M059J (cell line): ENCODE measurements at places on chromosomes 5 and 9.
A peak's percentile ranks its signal among the peaks of the same experiment; 100 is the strongest.

DNA sequence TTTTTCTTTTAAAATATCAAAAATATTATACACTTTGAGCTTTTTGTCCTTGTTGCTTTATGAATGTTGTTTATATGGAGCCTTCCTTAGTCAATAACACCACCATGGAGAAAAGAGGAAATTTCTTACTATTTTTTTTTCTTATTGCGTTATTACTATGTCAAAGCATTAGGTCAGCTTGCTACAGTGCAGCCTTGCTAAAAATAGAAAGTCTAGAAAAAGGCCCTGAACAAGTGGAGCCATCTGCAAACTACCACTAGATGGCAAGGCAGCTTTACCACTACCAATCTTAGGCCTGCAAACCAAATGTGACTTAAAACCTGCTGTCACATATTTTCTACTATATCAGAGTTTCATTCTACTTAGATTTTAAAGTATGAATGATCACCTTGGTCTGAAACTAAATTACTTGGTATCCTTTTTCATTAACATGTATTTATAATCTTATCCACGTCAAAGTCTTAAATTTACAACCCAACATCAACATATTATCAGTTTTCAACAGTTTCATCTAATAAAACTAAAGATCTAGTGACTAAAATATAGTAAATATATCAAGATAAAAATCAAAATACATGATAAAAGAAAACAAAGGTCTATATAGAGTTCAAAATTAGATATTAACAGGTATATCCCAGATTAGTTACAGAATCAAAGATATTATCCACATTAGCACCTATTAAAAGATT is 113.1 kb upstream of the ACOT12 start:
- DNase-seq = peak; percentile 74

GRCh38 chr5:16794269-16794913 is 141.7 kb downstream of the MYO10 start:
- no peak for DNase-seq

DNA sequence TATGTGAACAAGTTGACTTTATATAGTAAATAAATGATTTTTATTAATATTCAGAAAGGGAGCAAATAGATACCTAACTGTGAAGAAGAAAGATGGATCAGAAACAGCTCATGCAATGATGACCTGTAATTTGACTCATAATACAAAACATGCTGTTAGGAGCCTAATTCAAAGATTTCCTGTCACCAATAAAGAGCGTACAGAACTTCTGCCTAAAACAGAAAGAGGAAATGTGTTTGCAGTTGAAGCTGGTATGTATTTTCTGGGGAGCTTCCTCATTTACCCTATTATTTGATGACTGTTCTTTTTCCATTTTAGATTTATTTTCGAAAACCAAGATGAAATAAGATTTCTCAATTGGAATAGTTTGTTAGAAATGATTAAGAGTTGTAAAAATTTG is 11.4 kb downstream of the YTHDC2 start:
- DNase-seq = no peak

GRCh38 chr5:103624035-103624480 is 61.5 kb upstream of the NUDT12 start:
- peak; percentile 70 for DNase-seq

GRCh38 chr5:143819716-143820115 is 7.8 kb downstream of the HMHB1 start:
- DNase-seq = no peak

DNA sequence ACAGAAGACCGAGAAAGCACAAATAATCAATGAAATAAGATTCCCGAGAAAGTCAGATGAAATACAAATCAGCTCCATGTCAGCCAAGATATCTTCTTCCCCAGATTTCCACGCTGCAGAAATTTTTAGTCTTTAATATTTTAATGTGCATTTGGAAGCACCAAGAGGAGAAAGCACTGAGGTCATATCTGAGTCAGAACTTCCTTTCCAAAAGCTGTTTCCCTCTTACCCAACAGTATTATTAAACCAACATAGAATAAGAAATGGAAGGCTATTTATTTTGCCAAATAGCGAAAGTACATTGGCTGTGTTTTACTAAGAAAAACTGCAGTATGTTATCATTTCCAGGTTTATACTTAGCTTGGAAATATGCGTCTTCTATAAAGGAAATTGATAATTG is 772.1 kb upstream of the CDH9 start:
- DNase-seq = peak; percentile 42

GRCh38 chr5:3778000-3778550 is 182.4 kb downstream of the IRX1 start:
- DNase-seq = no peak

DNA sequence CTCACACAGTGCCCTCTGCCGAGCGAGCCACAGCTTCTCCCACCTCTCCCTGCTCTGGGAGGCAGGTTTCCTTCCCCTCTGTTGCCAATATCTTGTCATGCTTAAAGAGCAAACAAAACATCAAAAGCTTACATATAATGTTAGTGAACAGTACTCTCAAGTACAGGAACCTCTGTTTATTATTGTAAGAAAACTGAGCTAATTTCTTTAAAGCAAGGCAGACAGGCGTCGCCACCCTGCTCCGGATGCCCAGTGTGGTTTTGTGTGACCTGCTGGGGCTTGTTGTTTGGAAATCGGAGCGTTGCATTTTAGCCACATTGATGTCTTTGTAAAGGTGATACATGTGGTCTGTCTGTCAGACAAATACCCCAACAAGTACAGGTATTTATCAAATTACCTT is 401.4 kb upstream of the IRX1 start:
- DNase-seq = no peak

GRCh38 chr9:38311382-38312270 is 80.9 kb upstream of the ALDH1B1 start:
- DNase-seq = no peak

DNA sequence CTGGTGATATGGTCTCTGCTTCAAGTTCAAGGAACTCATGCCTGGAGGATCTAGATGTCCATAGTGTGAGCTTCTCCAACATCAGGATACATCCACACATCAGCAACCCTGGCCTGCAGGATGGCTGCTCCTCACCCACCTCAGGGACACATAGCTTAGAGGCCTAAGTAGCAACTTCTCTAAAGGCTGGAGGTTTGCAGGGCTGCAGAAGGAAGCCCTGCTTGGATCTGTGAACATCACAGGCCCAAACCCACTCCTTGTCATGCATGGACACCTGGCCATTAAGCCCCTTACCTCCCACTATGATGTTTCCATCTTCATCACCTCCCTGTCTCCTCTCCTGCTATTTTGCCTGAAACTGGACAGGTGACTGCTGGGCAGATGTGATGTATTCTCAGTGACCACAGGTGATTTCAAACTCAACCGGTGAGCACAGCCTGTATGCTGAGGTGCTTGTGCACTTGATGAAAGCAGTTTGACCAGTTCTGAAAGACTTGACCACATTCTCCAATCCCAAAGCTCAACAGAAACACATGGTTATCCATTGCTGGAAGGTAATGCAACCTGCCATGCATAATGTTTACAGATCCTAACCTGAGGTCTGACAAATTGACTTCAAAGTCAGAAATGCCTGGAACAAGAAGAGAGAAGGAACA is 205.2 kb downstream of the FSTL4 start:
- no peak for DNase-seq

GRCh38 chr9:111272581-111272980 is 57.4 kb downstream of the OR2K2 start:
- no peak for DNase-seq

DNA sequence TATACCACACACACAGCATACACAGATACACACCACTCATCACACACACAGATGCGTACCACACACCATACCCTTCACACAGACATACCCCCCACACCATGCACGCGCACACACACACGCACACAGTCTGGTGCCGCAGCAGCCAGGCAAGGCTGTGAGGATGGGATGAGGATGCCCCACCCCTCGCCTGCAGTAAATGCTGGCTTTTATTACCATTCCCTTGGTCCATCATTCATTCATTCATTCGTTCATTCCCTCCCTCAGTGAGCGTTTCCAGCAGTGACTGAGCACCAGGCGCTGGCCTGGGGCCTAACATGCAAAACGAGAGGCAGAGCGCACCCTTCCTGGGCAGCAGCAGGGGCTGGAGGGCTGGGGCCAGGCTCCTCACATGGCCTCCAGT is 51.7 kb upstream of the FCN2 start:
- DNase-seq = no peak

DNA sequence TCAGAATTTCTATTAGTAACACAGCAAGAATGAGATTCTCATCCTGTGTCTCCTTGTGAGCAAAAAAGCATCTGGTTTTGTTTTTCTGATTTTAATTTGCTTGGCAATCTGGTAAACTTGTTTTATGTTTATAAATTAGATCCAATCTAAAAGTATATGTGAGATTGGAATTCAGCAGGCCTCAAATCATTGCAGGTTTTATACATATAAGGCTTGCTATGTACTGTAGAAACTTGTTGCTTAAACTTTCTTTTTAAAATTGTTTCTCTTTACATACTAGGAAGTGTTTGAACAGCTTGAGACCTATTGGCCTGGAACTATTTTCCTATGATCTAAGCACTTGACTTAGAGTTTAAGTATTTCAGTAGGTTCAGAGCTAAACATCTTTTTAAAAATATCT is 1037.8 kb downstream of the NR2F1-AS1 start:
- no peak for DNase-seq

- DNase-seq = no peak
Measured at GRCh38 chr5:147855774-147856069, 22.8 kb upstream of the SCGB3A2 start.

DNA sequence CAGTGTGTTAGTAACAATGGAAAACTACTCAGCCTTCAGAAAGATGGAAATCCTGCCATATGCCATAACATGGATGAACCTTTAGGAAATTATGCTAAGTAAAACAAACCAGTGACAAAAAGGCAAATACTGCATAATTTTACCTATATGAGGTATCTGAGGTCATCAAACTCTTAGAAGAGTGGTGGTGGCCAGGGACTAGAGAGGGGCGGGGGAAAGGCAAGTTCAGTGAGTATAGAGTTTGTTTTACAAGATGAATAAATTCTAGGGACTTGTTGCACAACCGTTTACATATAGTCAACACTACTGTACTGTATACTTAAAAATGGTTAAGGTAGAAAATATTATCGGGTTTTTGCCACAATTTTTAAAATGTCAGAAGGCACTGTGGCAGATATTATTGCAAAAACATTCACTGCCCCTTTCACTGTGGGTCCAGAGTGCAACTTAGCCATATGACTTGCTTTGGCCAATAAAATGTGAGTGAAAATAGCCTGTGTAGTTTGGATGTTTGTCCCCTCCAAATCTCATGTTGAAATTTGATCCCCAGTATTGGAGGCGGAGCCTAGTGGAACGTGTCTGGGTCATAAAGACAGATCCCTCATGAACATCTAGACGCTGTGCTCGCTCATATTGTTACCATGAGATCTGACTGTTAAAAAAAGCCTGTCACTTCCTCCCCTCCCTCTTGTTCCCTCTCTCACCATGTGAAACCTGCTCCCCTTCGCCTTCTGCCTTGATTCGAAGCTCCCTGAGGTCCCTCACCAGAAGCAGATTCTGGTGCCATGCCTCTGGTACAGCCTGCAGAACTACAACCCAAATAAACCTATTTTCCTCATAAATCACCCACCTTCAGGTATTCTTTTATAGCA is 9.5 kb downstream of the ZNF367 start:
- no peak for DNase-seq

DNA sequence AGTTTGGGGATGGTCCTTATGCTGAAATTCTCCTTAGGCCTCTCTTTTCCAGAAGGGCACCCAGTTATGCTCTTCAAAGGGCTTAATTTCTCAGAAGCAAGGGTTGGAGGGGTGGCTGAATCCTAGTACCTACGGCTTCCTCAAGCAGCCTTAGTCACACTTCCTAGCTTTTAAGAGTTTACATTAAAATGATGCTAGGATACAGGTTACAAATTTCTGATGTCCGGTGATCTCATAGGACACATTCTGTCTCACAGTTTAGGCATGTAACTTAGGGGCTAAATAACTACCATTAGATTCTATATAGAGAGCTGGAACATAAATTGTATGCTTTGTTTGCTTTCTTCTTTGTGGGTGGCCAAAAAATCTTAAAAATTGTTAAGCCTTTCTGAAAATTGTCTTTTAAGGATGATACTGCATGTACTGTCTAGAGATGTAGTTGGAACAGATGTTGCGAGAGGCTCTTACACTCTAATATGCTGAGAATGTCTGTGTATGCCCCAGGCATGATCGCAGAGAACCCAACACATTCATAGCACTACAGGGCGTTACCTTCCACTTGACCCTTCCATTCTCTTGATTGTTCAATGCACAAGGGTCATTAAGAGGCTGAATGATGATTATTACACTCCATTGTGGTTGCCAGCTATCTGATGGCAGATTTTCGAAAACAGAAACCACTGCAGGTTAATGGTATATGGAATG is 139.1 kb downstream of the TMEM38B start:
- no peak for DNase-seq

DNA sequence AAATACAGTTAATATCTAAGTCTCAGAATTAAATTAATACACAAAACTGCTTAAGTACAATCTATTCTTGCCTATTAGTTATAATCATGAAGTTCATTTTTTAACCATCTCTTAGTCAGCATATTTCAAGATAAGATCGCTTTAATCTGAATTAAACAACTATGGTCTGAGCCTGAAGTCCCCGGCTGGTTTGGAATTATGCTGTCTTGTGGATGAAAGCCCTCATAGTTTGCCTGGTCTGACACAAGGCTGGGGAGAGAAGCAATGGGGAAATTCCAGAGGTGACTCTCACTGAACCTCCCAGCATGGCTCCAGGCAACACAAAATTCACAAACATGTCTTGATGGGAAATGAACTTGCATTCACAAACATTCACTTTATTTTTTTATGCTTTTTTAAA is 28.0 kb upstream of the GRAMD2B start:
- DNase-seq = peak; percentile 73

DNA sequence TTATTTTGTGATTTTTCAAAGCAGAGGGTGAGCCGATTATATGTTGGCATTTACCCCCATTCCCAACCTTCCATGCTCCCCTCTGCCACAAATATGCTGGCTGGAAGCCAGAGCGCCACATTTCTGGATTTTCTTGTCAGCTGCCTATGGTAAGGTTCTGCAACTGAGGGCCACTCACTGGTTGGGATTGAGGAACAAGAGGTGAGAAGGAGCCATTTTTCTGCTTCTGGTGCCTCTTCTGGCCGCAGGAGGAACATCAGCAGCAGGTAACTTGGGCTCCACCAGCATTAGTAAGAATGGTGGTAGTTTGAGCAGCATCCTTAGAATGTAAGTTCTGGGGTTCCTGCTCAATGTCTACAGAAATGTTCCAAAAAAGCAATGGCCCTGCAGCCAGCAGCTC is 159.5 kb upstream of the MAST4 start:
- DNase-seq = no peak

GRCh38 chr5:87649455-87649854 is 236.7 kb upstream of the CCNH start:
- DNase-seq = peak; percentile 12

GRCh38 chr5:137570070-137570469 is 70.9 kb upstream of the SPOCK1 start:
- no peak for DNase-seq

DNA sequence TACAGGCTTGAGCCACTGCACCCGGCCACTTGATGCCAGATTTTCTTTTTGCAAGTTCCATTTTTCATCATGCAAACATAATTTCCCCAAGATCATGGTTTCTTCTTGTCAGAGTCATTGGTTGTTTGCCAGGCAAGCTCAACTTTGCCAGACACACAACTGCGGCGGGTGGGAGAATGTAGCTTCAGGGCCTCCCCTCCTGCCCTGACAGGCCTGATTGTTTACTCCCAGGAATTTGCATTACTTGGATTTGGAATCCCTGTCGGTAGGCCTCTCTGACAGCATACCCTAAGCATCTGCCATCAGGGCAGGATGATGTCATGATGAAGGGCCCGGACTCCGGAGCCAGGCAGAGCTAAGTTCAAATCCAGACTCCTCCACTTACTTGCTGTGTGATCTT is 15.1 kb downstream of the RPS14 start:
- DNase-seq = peak; percentile 93
